ENCODE measurements at places on chromosomes 7 and 10. TPM values are rescaled to one million over a fixed set of nuclear protein-coding genes. Genes with fewer than 3 reads are reported as not detected.

GRCh38 chr7:84144935-84145334 is 49.7 kb downstream of the SEMA3A start:
- H3K27me3 ChIP-seq = no peaks in the 10 kb centered on the region
- no peaks in the 10 kb centered on the region for H3K36me3 ChIP-seq
- peaks cover 4% of the 10 kb centered on the region for H3K4me1 ChIP-seq
- no peak overlapping the region for H3K27ac ChIP-seq
- no peak for DNase-seq
- H3K4me3 ChIP-seq = no peak overlapping the region

GRCh38 chr7:133815611-133816210 is 311.4 kb upstream of the LRGUK start:
- DNase-seq = peak; percentile 59
- H3K27ac ChIP-seq = no peak overlapping the region
- H3K4me1 ChIP-seq = no peaks in the 10 kb centered on the region
- H3K27me3 ChIP-seq = no peaks in the 10 kb centered on the region

The SORBS1 gene
- 5.1 TPM for total RNA-seq

DNA sequence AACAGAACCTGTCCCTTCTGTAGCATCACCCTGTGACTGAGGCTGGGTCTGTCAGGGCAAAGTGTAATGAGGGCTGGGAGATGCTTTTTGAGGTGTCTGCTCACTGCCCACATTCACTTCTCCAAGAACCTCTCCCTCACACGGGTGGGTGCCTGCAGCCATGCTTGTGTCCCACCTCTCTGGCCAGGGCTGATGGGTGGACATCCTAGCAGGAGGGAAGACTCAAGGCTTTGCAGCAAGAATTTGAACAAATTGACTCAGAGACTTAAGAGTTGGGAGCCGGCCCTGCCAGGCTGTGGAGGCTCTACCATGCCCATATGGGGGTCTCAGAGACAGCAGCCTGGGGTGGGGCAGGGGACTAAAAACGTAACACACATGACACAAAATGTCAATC is 33.4 kb downstream of the GOLGA7B start:
- no peak overlapping the region for H3K4me3 ChIP-seq
- H3K27ac ChIP-seq = peak overlapping the region; percentile 40
- no peak for DNase-seq
- H3K36me3 ChIP-seq = no peaks in the 10 kb centered on the region
- H3K4me1 ChIP-seq = peaks cover 10% of the 10 kb centered on the region
- H3K27me3 ChIP-seq = no peaks in the 10 kb centered on the region

DNA sequence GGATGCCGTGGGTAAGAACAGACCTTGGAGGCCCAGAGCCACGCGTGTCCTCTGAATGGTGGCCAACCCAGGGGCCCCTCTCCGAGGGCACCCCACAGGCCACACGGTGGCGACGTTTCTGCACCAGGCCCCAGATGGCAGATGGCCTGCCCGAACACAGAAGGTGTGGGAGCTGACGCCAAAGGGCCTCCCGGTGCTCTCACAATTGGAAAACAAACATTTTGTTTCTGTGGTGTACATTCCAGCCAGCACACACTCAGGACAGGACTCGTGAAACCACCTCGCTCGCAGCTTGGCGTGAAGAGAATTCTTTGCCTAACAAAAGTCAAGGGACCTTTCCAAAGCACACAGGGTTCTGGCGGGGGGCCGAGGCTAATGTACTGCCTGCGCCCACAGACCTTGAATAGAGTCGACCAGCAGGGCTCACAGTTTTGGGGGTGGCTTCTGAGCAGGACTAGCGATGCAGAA is 112.1 kb downstream of the FAM53B start:
- H3K4me1 ChIP-seq = no peaks in the 10 kb centered on the region
- H3K36me3 ChIP-seq = no peaks in the 10 kb centered on the region
- H3K4me3 ChIP-seq = no peak overlapping the region
- no peak overlapping the region for H3K27ac ChIP-seq

- H3K4me1 ChIP-seq = no peaks in the 10 kb centered on the region
- H3K27ac ChIP-seq = no peak overlapping the region
- H3K36me3 ChIP-seq = no peaks in the 10 kb centered on the region
- no peaks in the 10 kb centered on the region for H3K27me3 ChIP-seq
- DNase-seq = no peak
These were observed 11.7 kb upstream of the SLF2 start for GRCh38 chr10:100901051-100901450.

DNA sequence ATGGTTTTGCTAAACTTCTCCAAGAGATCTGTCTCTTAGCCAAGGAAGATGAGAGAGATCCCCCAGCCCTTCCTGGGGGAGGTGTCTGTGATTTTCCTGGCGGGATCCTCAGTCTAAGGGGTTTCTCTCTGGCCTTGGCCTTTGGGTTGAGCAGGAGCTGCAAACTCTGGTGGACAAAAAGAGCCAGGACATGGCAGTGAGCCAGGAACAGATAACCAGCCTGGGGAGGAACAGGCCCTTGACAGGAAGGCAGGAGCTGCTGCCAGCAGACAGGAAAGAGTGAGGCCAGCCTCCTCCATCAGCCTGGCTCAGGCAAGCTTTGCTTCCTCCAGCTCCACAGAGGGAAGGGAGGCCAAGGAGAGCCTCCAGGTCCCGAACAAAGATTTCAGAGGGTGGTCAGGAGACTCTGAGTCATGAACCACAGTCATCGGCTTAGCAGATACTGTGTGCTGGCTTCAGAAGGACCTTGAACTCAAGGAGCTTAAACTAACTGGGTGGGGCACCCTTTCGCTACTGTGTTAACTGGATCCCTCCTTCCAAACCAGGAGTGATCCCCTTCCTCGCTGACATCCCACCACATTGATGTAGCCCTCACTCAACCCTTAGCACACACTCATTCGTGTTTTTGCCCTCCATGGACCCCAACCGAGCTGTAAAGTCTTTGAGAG is 34.7 kb downstream of the DDIT4 start:
- H3K4me1 ChIP-seq = peaks cover 19% of the 10 kb centered on the region
- H3K36me3 ChIP-seq = no peaks in the 10 kb centered on the region
- peak overlapping the region; percentile 13 for H3K27ac ChIP-seq
- H3K27me3 ChIP-seq = no peaks in the 10 kb centered on the region

DNA sequence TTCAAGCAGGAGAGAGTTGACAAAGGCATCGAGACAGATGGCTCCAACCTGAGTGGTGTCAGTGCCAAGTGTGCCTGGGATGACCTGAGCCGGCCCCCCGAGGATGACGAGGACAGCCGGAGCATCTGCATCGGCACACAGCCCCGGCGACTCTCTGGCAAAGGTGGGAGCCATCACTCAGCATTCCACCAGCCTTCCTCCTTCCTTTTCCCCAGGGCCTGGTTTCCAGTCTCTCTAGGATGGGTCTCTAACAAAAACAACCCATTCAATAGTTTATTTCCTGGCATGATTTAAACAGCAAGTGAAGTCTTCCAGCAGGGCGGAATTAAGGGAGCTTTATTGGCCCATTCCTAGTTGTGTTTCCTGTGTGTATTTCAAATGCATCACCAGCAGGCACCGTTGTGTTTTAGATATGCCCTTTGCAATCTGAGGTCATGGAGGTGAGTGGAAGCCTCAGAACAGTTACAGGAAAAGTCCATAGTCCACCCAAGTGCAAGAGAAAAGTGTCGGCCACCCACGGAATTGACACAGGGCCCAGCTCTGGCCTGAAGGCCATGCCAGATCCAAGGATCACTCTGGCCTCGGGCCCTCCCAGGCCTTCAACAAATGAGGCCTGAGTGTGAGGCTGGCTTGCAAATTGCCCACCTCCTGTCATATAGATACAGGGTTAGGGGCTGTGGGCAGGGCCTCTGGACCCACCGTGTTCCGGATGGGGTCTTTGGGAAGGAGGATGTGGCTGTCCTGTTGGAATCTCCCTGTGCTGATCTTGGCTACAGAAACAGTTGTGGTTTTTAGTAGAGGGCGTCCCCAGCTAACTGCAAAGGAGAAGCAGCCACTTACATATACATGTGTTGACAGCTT is 46.9 kb upstream of the TRIM8 start:
- H3K4me3 ChIP-seq = no peak overlapping the region
- no peaks in the 10 kb centered on the region for H3K36me3 ChIP-seq
- no peaks in the 10 kb centered on the region for H3K27me3 ChIP-seq
- H3K27ac ChIP-seq = no peak overlapping the region

The CRPPA gene
- 3.9 TPM for total RNA-seq
